Left kidney (tissue), 8 donors: ENCODE measurements at places on chromosomes 6 and 20.

DNA sequence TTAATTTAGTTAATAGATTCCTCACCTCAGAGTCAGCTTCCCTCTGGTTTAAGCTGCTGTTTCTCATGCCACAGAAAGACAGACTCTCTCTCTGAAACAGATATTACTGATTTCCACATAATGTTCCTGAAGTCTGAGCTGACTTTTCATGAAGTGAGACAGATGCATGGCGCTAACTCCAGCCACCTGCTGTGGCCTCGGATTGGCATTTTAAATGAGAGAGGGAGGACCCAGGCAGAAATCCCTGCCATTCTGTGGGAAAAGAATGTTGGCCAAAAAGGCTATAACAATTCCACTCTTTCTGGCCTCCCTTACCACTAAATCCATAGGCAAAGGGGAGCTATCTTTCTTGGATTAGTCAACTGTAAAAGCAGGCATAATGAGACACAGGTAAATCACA, 354.1 kb upstream of the CDH4 start:
- no peak for DNase-seq

DNA sequence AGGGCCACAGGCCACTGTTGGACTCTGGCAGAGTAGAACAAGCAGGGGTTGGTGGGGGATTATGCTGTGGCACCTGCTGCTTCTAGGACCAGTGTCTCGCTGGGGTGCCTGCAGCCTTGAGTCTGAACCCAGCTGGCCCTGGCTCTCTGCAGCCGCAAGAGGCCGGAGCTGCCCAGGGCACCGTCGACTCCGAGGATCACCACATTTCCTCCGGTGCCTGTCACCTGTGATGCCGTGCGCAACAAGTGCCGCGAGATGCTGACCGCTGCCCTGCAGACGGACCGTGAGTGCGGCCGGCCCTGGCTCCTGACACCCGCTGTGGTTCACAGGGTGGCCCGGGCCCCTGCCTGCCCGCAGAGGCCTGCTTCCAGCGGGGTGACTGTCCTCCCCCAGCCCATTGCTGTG, 6.2 kb downstream of the TCEA2 start:
- no peak for DNase-seq

DNA sequence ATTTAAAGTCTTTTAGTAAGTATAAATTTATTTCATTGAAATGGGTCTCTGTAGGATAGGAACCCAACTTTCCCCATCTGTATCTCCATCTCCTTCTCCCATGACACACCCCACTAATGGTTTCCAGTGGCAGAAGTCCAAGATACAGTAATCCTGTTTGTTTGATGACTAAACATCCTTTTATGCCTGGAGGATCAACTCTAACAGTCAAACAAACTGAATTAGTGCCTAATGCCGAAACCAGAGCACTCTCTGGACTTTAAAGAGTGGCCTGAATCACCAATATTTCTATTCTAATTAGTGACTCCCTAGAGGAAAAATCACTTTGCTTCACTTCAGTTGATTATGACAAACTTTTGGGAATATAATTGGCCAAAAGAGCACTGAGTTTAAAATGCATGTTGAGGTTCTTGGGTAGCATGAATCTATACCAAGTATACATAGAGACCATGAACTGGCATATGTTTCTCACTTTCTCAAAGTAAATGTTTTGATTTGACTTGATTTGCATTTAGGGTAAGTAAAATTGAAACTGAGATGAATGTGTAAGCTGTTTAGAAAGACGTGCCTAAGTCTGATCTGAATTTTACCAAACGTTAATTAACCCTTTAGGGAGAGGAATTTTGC, 776.4 kb upstream of the NRSN1 start:
- no peak for DNase-seq

DNA sequence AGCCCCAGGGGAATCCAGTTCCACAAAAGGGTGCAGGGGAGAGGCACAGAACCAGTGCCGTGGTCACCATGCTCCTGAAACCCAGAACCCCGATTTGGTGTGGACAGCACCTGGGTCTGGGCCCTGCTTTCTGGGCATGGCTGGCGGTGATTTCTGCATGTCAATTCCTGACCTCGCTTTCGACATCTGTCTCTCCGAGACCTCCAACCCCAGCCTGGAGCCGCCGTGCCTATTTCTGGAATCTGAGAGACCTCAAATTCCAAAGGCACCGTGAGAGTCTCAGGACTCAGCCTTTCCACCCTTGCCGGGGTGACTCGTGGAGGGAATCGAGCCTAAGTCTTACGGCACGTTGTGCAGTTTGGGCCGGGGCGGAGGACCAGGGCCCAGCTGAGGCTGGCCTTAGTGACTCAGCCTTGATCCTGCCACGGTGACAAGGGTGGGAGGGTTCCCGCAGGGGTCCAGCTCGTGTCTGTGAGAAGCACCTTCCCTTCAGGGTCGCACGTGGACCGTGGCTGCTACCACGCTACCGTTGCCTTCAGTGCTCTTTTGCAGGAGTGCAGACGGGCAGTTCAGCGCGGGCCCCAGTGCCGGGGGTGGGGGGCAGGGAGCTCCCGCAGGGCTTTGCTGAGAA, 133.7 kb downstream of the PXDC1 start:
- no peak for DNase-seq

- DNase-seq = no peak
Observed at GRCh38 chr6:31906122-31906521, 4.2 kb upstream of the ZBTB12 start.

DNA sequence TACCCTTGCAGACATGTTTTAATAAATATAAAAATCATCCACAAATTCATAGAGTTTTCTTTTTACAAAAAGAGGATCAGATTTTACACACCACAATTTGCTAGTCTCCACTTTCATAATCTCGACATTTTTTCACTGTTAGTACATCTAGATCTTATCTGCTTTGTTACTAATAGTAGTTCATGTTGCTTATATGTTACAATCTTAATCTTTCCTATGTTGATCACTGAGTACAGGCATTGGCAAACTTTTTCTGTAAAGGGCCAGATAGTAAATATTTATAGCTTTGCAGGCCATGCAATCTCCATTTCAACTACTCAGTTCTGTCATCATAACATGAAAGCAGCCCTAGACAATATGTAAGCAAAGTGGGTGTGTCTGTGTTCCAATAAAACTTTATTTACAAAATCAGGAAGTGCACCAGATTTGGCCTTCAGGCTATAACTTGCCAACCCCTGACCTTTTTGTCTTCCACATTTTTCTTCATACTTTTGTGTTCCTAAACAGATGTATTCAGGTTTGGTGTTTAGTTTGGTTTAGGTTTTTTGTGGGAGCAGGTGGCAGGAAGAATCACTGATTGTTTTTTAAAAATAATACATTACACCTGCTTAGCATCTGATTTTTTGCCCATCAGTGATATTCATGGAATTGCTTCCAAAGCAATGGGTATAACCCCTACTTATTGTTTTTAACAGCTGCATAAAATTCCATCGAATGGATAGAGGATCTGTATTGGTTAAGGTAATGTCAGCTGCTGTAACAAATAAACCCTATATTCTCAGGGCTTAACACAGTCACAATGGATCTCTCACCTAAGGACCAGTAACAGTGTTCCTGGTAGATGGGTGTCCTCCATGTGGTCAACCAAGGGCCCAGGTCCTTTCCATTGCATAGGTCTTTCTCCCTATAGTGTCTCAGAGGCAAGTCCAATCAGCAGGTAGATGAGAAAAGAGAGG, 61.2 kb downstream of the EYA2 start:
- no peak for DNase-seq

GRCh38 chr20:62970307-62971210, 18.1 kb downstream of the SLC17A9 start:
- no peak for DNase-seq

- no peak for DNase-seq
Observed at GRCh38 chr20:46359233-46359751, 47.1 kb downstream of the ELMO2 start.

DNA sequence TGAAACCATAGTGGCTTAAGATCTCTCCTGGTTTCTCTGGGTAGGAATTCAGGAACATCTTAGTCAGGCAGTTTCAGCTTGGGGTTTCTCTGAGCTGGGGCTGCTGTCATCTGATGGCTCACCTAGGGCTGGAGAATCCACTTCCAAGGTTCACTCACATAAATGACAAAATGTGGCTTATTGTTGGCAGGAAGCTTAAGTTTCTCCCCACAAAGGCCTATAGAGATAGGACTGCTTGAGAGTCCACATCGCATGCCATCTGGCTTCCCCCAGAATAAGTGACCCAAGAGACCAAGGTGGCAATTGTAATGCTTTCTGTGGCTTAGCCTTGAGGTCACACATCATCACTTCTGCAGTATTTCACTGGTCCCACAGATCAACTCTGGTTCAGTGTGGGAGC, 131.4 kb downstream of the EDN1 start:
- DNase-seq = no peak

- DNase-seq = no peak
Observed at GRCh38 chr6:170099387-170099786, 191.5 kb downstream of the DLL1 start.

- DNase-seq = no peak
Observed at GRCh38 chr20:48782901-48783308, 44.9 kb downstream of the PREX1 start.

- DNase-seq = no peak
Observed at GRCh38 chr6:47804821-47805220, 23.0 kb downstream of the OPN5 start.

DNA sequence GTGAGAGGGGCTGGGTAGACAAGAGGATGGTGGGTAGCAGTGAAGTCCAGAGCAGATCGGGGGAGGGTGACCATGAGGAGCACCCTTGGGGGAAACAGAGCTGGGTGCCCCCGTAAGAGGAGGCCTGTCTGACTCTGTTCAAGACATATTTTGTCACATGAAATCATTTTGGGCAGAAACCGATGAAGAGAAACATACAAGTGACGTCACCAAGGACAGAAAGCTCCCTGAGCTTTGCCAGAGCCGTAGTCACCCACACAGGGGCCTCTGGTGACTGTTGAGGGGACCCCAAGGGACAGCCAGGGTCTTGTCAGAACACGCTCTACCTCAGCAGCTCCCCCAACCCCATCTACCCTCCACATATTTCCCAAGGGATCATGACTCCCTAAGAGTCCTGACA, 39.2 kb downstream of the GPR6 start:
- DNase-seq = no peak

DNA sequence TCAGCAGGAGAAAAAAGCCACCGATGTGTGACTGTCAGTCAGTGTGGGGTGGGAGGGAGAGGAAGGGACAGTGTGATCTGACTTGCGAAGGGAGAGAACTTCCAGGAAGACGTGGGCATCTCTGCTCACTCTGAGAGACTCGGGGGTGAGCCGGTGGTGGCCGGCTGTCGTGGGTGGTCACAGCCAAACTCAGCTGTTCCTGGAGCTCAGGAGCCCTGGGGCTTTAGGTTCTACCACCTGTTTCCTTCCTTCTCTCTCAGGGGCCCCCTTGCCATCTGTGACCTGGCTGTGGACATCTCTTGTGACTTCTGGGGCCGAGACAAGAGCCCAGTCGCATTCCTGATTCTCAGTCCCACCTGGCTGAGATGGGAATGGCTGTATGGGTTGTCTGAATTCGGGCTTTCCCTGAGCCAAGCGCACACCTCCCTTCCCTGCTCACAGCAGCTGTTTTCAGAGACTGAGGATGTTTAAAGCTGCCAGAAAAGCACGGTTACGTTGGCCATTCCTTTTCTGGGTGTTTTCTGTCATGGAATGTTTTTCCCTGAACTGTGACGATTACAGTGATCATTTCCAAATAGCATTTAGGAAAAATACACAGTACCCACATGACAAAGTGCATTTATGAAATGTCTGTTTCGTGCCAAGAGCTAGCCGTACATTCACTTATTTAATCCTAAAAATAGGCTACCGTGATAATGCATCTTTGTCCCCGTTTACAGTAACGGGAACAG, 36.5 kb downstream of the SYNJ2 start:
- DNase-seq = no peak

DNA sequence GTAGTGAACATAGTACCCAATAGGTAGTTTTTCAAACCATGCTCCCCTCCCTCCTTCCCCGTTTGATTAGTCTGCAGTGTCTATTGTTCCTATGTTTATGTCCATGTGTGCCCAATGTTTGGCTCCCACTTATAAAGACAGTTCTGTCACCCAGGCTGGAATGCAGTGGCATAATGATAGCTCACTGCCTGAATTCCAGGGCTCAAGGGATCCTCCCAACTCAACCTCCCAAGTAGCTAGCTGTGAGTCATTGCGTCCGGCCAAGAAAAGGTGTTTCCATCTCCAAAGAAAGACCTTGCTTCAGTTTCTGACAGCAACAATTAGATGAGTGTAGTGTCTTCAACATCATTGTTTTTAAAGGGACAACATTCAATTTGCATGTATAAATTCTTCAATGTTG, 131.1 kb upstream of the CEP162 start:
- DNase-seq = no peak

- DNase-seq = peak; percentile 37
Observed at GRCh38 chr6:31400467-31401289, 2.7 kb upstream of the MICA start.

DNA sequence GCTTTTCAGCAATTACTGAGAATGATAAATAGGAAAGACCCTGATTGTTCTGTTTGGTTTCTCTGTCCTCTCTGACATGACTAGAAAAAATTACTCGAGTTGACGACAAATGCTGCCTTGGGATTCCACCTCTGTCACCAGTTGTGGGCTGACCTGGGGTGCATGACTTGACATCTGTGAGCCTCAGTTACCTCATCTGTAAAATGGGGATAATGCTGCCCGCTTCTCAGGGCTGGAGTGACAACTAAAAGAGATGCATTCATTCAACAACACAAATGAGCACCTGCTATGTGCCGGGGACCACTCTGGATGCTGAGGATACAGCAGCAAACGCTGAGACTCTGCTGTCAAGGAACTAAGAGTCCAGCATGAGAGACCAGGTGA, 94.8 kb downstream of the NFATC2 start:
- no peak for DNase-seq

GRCh38 chr6:124962639-124963415, 590 bp downstream of the RNF217 start:
- peak; percentile 45 for DNase-seq

DNA sequence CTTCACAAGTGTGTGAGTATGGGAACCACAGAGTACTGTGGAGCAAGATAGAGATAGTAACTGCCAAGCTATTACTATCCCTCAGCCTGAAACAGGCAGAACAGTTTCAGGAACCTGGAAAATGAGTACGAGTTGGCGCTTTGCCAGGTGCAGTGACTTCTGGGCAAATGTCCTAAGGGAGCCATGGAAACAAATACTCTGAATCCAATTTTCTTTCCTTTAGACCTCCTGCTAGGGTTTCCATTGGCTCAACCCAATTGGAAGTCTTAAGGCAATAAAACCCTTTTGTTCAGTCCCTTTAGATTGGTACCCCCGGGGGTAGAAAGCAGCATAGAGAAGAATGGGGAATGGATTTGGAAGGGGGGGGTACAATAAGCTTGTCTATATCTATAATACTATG, 205.0 kb upstream of the EPHA7 start:
- DNase-seq = no peak

- no peak for DNase-seq
Observed at GRCh38 chr6:105921781-105922180, 164.4 kb upstream of the PRDM1 start.

DNA sequence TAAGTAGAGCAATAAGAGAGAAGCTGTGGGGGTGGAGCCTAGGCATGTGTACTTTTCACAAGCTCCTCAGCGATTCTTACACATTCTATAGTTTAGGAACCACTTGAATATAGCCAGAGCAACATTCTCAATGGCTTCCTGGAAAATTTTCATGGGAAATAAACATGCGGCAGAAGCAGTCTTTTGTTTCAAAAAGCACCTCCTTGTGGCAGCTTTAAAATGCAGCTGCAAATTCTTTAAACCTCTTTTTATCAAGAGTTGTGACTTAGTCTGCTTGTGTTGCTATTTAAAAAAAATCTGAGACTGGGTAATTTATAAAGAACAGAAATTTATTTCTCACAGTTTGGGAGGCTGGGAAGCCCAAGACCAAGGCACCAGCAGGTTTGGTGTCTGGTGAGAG, 23.8 kb downstream of the NKX2-2 start:
- DNase-seq = no peak

- DNase-seq = no peak
Observed at GRCh38 chr6:99559057-99559456, 9.4 kb downstream of the CCNC start.
